Stimulated activated CD4-positive, alpha-beta T cell treated with anti-CD3 and anti-CD28 coated beads, Interleukin-12 subunit alpha, Interleukin-12 subunit beta, amount 100 ng/mL, for 24 hours (primary cell): ENCODE measurements at places on chromosomes 7 and 10.

GRCh38 chr10:20877986-20878983 is 18.8 kb downstream of the NEBL start:
- DNase-seq: no peak

GRCh38 chr7:133044722-133045473 is 37.0 kb downstream of the CHCHD3 start:
- DNase-seq: no peak

DNA sequence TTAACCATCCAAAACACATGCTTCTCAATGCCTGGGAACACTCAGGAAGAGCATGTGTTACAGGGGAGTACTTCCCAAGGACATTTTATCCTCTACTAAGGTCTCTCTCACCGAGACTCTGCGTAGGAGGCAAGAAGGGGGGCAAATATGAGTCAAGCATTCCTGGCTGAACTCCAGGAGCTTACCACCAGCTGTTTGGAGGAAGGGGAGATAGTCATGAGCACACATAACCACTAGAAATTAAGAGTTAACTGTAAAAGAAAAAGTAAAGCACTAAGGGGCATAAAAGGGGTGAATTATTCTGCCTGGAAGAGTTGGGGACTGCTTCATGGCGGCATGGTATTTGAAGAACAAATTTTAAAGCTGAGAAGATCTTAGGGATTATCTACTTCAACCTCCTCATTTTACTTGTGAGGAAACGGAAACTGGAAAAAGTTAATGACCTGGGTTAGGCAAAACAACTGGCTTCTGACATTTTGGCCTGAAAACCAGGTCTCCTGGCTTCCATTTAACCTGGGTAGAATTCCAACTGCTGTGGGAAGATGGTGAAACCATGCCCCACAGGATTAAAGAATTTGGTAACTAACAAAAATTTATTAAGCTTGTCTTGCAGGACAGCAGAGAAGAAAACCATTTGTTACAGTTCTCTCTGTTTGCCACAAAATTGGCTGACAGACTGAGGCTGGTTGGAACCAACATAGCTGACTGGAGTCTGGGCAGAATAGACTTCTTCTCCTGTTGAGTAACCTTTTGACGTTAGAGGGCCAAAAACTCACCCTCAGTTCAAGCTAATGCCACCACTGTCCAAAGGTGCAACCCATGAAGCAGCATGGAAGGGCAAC is 85.5 kb downstream of the SLC25A13 start:
- DNase-seq: no peak

GRCh38 chr7:135385209-135385608 is 124.7 kb downstream of the CNOT4 start:
- DNase-seq: no peak

DNA sequence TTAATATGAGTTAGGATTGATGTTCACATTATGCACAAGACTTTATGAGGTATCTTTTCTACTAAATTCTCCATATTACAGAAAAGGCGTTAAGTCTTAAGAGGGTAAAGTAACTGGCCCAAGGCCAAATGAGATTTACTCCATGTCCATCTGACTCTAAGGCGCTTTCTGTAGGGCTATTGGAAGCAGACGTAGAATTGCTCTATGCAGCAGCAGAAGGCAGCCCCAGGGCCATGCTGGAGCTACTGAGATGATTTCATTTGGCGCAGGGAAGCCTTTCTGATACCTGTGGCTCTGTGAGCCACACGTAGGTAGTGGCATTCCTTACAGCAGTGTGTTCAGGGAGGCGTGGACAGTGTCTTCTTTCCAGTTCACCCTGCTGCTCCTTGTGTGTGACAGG is 133.1 kb downstream of the SH2D4B start:
- no peak for DNase-seq

GRCh38 chr7:112484671-112485167 is 3.9 kb downstream of the LSMEM1 start:
- no peak for DNase-seq

DNA sequence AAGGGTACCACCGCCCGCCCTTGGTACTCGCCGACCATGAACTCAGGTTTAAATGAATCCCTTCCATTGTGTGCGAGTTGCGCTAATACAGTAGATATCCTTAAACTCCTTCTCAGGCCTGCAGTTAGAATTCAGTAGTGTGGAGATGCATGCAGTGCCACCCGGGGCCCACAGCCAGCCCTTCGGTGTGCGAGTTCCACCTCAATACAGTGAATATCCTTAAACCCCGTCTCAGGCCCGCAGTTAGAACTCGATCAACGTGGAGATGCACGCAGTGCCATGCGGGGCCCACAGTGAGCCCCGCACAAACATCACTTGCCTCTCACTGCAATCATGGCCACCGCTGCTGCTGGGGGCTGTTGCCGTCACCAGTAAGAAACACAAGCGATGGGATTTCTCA is 261.9 kb downstream of the MAD1L1 start:
- DNase-seq: no peak

GRCh38 chr10:43814663-43815062 is 166.0 kb upstream of the ZNF32 start:
- no peak for DNase-seq

- no peak for DNase-seq
Measured at GRCh38 chr7:33761449-33762080, 143.8 kb upstream of the BMPER start.

DNA sequence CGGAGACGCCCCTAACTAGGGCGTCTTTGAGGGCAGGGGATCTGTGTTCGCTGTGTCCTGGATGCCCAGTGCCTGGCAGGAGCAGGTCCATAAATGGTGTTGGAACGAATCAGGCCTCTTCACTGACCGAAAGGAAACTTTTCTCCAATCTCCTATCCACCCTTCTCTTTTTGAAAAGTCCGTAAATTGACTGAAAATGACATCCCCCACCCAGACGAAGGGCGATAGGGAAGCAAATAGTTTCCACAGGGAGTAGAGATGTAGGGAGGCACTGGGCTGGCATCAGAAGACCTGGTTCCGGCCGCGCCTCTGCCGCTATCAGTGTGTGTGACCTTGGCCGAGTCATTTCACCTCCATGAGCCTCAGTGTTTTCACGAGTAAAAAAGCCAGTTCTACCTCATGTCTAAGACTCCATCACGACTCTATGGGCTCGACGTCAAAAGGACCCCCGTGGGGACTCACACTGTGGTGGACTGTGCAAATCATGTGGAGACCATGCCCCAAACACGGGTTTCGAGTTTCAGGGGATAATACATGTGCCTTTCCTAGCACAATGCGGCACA is 497 bp upstream of the RAB11FIP2 start:
- no peak for DNase-seq

- DNase-seq: no peak
Measured at GRCh38 chr7:92332782-92333181, 87.0 kb downstream of the ANKIB1 start.

DNA sequence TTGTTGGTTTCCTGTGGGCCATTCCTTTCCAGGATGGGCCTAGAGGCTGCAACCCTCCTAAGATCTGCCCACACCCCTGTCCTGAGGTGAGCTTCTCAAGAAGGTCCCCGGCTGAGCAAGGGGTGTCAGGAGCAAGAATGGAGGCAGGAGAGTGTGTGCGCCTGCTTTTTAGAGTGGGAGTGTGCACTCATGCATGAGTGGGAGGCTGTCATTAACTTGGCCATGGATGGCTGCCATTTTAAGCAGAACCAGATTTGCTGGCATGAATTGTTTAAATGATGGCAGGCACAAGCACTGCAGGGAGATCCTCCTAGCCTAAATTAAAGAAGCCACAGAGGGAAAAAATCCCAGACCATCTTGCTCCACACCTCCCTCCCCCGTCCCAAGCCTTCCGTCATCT is 2.9 kb upstream of the SGPL1 start:
- DNase-seq: no peak

DNA sequence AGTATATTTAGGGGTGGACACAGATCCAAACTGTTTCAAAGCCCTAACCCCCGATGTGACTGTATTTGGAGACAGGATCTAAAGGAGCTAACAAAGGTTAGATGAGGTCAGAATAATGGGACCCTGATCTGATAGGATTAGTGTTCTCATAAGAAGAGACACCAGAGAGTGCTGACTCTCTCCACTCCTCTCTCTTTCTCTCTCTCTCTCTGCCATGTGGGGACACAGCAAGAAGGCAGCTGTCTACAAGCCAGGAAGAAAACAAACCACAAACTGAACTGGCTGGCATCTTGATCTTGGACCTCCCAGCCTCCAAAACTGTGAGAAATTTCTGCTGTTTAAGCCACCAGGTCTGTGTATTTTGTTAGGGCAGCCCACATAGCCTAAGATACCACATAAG is 84.7 kb upstream of the KDM7A start:
- DNase-seq: no peak

- no peak for DNase-seq
Measured at GRCh38 chr7:1403638-1404459, 55.4 kb downstream of the MICALL2 start.

- DNase-seq: no peak
Measured at GRCh38 chr7:84040355-84040754, 154.2 kb downstream of the SEMA3A start.

DNA sequence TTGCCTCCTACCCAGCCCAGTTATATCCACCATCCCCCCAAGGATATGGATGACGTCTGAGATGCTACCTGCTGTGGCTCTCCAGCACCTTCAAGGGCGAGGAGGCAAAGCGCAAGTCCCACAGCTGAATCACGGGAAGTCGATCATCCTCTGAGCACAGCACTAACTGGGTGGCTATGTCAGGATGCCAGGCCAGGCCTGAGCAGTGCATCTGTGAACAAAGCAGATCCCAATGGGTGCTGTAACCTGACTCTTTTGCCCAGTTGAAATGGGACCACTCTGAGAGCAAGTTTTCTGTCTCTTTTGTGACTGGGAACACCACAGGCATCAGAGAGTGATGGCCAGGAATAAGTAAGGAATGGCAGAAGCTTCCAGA is 12.3 kb downstream of the SEC31B start:
- no peak for DNase-seq

GRCh38 chr10:24701447-24701846 is 22.2 kb downstream of the ARHGAP21 start:
- no peak for DNase-seq

DNA sequence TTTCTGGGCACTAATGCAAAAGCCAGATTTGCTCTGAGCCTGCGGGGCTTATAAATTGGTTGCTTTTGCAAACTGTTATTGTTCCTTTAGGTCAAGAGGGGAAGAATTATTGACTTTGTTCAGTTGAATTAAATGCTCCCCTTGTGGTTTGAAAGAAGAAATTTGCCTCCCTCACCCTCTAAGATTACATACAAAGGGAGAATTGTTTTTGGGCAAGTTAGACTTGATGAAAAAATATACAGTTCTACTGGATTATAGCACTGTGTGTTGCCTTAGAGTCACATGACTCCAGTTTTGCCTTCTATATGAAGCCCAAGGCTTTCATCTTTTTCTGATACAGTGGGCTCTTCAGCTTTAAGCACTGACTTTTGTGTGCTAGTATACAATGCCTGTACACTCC is 1265.8 kb upstream of the LRRTM3 start:
- no peak for DNase-seq

DNA sequence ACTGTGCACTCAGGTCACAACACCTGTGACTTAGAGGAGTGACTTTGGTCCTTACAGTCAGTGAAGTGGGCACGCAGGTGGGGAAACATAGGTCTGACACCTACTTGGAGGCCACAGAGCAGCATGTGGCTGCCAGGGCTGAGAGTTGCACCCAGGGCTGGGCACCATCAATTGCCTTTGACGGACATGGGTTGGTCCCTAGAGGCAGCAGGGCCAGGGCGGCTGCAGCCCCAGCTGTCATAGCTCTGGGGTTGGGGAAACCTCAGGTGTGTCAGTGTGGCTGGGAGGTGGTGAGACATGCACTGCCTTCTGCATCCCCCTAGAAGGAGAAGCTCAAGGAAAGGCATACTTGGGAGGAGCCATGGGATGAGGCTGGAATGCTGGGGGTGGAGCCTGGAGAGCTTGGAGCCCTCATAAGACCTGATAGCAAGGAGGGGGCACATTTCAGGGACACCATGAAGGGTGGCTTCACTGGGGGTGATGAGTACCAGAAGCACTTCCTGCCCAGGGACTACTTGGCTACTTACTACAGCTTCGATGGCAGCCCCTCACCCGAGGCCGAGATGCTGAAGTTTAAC is at the start of gene INMT:
Gene INMT, plus strand, starts transcription at position 440 of the 578 bp plus-strand sequence. Its CDS starts 16 bp downstream, at position 456.
- no peak for DNase-seq

- no peak for DNase-seq
Measured at GRCh38 chr10:123496996-123497660, 169.0 kb upstream of the GPR26 start.

GRCh38 chr7:244974-245373 is 45.0 kb upstream of the FOXL3 start:
- no peak for DNase-seq

DNA sequence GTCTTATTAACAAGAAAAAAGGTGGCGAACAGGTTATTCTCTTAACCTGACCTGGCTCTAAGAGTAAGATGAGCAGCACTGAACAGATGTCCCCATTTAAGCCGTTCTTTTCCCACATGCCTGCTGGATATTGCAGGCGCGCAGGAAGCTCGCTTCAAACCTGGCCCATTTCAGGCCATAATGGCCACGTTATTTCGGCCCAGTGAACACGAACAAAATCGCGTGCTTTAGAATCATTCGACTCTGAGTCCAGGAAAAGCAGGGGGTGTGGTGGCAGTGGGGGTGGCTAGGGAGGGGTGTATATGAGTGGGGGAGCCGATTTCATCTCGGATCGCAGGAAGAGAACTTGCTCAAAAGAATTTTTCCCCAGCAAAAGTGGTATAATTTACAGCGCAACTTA is 6.6 kb upstream of the SP8 start:
- no peak for DNase-seq

DNA sequence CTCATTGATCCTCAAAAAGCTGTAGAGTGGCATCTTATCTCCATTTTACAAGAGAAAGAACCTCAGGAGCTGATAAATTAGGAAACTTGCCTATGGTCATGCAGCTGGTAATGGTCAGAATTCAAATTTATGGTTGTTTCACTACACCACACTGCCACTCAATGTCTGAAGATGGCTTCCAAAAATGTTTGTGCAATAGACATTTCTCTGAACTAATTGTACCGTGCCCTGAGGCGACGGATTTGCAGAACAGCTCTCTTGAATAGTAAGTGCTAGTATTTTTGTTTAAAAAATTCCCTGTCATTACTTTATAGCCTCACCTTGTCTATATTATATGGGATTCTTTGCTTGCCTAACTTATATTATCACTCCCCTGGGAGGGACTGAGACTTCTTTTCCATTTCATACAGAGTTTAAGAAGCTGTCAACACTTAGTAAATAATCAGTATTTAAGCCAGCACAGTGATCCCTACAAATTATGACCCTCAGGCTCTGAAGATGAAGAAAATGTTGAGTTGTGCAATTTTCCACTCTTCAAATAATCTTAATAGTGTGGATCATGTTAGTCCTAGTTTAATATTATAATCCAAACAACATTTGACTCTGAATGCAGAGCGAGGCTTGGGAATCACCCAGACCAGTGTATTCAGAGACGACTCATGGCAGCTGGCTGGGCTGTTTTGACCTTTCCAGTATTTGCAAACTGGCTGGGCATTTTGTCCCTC is 346.6 kb downstream of the PTEN start:
- no peak for DNase-seq

DNA sequence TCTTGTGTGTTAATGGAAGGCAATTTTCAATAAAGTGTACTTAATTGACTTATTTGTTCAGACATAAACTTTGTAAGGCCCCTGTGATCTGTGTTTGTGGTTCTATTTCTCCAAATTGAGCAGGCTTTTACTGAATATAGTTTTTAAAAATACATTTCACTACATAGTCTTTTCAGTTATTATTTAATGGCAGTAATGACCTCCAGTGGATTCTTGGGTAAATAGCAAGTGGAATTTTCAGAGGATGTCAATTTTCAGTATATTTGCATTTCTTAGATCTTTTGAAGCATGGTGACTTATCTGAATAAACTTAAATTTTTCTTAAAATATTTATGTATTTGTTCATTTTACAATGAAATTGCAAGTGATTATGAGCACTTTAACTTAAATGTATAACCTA is 203.1 kb upstream of the PCLO start:
- DNase-seq: no peak

GRCh38 chr7:155979566-155979965 is 167.3 kb upstream of the SHH start:
- DNase-seq: no peak
